ENCODE measurements at places on chromosomes 6 and 20. TPM values are rescaled to one million over a fixed set of nuclear protein-coding genes. Genes with fewer than 3 reads are reported as not detected.

The HTR1E gene
- total RNA-seq, result not detected

DNA sequence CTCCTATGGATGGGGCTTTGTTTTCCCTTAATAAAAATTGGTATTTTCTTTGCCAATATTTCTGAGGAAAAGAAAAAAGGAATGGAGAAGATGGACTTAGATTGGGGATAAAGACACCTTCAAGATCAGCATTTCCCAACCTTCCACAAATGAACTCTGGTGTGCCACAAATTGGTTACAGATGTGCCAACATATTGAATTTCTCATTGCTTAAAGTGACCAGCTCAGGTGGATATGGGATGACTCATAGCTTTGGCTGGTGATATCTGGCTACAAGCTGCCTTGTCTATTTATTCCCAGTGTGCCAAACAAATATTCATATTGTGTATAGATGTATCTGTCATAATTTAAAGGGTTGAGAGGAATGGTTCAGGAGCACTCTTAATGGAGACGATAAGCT, 32.5 kb downstream of the THEMIS start:
- no peak for DNase-seq

GRCh38 chr20:9506280-9506821, 8.0 kb upstream of the LAMP5 start:
- no peak for DNase-seq

DNA sequence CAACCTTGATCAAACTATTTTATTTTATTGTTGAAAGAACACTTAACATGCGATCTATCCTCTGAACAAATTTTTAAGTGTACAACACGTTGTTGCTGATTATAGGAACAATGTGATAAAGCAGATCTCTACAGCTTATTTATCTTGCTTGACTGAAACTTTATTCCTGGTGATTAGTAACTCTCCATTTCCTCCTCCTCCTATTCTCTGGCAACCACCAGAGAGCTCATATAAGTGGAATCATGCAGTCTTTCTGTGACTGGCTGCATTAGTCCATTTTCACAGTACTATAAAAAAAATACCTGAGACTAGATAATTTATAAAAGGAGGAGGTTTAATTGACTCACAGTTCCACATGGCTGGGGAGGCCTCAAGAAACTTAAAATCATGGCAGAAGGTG, 218.1 kb downstream of the LRFN2 start:
- DNase-seq, result no peak

DNA sequence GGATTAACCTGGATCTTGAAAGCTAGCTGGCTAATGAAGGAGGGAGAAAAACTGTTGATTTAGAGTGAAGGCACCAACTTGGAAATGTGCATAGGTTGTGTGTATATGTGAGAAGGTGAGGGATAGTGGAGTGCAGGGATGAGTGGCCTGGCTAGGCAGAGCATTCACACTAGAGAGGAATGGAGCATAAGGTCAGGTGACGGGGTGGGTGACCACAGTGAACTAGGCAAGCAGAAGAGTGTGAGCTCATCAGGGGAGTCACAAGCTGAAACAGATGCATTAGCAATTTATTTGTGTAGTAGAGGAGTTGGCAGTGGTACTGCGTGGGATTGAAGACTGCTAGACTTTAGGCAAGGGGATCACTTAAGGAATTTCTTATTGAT, 10.5 kb downstream of the ANKRD66 start:
- DNase-seq, result no peak

DNA sequence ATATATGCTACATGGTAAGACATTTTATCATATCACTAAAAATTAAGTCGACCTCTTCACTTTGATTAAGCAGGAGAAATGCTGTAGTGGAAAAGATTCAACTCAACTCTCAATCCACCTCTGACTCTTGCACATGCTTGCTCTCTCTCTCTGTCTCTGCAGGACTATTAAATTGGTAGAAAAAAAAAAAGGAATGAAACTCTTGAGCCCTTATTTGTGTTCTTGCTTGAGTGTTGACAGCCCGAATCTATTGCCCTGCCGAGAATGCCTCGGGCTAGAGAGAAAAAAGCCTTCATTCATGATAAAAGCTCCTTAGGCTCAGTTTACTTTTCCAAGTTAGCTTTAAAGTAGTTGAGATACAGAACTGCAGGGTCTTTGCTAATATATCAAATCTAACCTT, 722.2 kb downstream of the PRKN start:
- no peak for DNase-seq

The OTOR gene
- total RNA-seq, result not detected

DNA sequence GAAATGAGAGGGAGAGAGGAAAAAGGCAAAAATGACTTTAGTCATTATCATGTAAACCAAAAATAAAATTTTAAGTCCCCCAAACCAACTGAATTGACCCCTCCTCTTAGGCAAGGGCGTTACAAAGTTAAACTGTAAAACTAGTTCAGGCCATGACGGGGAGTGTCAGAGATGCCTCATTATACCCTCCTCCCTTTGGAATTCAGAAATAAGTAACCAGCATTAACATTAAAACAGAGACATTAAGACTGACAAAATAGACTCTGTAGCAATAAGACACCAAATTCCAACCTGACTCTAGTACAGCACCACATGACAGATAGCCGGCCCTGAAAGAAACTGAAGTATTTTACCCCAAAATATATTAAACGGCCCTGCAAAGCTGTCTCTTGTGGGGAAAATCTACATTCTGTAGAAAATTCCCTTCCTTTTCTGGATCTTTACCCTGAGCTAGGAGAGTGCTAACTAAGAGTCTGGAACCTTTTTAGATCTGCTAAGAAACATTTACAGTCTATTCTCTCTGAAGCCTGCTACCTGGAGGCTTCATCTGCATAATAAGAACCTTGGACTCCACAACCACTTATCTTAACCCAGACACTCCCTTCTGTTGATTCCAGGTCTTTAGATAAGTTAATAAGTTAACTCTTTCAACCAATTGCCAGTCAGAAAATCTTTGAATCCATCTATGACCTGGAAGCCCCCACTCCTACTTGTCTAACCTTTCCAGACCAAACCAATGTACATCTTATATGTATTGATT, 150.7 kb downstream of the PKHD1 start:
- no peak for DNase-seq

GRCh38 chr6:131766631-131767030, 41.2 kb upstream of the ENPP1 start:
- no peak for DNase-seq

DNA sequence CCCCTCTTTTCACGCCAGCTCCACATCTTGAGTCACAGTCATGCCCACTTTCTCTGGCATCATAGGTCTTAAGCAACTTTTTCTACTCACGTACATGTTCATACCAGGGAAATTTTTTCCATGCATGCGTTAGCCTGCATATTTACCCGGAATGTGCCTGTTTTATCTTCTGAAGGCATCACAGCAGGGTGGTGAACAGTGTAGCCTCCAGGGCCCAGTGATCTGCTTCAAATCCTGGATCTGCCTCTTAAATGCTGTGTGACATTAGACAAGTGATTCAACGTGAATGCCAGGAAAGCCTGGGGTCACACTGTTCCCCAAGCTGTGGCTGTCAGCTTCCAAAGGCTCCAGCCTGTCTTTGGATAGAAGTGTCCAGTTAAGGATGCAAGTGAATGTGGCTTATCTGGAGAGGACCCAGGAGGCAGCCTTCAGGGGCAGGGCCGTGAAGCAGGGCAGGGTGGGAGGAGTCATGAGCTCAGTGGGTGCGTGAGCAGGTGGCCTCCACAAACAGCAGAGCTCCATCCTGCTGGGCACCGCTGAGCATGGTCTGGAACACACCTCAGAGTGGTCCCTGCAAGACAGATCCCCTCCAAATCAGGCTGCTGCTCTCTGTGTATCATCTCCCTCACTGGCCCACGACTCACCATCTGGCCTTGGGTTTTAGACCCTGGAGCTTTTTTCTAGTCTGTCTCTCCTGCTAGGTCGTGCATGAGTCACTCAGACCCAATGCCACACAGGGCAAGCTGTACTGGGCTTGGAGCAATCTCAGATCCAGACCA, 30.4 kb upstream of the CD93 start:
- DNase-seq, result no peak

The CTCFL gene
- total RNA-seq, result not detected

DNA sequence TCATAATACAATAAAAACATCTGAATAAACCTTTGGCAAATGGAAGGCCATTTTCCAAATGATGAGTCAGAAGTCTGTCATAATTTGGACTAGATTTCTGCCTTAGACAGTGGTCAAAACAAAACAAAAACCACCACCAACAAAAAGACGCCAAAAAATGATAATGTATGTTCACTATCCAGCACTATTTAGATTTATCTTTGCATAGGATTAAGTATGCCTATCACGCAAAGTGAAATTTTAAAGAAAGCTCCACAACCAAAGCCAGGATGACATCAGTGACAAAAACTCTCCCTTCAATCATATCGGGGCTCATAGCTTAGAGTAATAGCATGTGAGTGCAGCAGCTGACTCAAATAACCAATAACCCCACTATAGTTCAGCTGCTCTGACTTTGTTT, 201.9 kb downstream of the MOXD1 start:
- DNase-seq, result no peak

GRCh38 chr6:74066168-74066871, 370.3 kb downstream of the CD109 start:
- no peak for DNase-seq

The C6orf62 gene
- 121 TPM for total RNA-seq

DNA sequence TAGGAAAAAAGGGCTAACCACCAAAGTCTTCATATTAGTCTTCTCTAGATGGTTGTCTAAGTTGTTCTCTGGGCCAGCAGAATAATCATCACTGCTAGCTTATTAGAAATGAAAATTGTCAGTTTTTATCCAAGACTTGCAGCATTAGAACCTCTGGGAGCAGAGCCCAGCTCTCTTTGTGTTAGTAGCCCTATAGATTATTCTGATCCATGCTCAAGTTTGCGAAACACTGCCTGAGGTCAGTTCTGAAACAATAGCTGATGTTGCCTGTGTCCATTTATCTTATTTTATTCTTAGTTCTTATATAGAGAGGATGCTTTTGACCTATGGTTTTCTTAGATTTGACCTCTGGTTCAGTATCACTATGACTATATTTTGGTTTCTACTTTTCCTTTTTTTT, 66.9 kb downstream of the BCKDHB start:
- DNase-seq, result no peak

GRCh38 chr6:80769106-80769505, 662.6 kb downstream of the BCKDHB start:
- no peak for DNase-seq

The SEC63 gene
- 60.4 TPM for total RNA-seq

- no peak for DNase-seq
Measured at GRCh38 chr6:48084201-48084600, 26.8 kb downstream of the PTCHD4 start.

GRCh38 chr20:1299522-1299921, 29.4 kb downstream of the SDCBP2 start:
- DNase-seq, result peak; percentile 49

DNA sequence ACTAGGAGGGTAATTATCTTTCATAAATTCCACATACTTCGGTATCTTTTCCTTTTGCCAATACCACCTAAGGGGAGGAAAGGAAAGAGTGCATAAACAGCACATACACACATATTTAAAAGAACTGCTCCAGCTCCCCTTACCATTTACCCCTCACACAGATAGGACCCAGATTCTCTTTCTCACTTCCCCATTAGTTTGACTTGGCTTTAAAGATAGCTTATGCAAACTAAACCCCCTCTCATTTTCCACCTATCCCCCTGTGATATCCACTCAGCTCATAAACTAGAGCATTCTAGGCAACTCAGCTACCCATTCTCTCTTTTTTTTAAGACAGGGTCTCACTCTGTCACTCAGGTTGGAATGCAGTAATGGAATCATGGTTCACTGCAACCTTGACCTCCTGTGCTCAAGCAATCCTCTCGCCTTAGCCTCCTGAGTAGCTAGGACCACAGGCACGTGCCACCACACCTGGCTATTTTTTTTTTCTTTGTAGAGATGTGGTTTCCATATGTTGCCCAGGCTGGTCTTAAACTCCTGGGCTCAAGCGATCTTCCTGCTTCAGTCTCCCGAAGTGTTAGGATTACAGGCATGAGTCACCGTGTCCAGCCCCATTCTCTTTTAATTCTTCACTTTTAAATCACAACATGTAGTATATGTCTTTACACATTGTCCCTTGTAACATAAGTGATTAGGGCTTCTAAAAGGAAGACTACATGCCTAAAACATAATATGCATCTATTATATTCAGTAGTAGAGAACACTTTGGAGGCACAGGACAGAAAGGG, 4.0 kb downstream of the FUCA2 start:
- DNase-seq, result no peak

DNA sequence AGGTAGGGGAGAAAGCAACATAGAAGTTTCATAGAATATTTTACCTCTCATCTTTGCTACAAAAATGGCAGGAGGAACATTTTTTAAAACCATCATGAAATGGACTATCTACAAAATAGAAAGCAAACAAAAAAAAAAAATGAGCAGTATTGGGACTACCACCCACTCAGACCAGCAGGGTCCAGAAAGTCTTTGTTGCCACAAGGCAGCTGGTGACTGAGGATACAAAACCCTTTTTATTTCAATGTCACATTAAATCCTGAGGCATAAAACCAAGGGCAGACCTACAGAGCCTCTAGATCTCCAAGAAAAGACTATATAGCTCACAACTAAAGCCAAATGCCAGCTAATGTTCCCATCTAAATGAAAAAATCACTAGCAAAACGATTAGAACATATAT, 282.2 kb downstream of the PTPRK start:
- no peak for DNase-seq

- DNase-seq, result no peak
Measured at GRCh38 chr6:4920914-4921410, 82.9 kb downstream of the RPP40 start.

The PDE7B gene
- 0.29 TPM for total RNA-seq

The CD109 gene
- 5.0 TPM for total RNA-seq

The SLC17A1 gene
- not detected for total RNA-seq

DNA sequence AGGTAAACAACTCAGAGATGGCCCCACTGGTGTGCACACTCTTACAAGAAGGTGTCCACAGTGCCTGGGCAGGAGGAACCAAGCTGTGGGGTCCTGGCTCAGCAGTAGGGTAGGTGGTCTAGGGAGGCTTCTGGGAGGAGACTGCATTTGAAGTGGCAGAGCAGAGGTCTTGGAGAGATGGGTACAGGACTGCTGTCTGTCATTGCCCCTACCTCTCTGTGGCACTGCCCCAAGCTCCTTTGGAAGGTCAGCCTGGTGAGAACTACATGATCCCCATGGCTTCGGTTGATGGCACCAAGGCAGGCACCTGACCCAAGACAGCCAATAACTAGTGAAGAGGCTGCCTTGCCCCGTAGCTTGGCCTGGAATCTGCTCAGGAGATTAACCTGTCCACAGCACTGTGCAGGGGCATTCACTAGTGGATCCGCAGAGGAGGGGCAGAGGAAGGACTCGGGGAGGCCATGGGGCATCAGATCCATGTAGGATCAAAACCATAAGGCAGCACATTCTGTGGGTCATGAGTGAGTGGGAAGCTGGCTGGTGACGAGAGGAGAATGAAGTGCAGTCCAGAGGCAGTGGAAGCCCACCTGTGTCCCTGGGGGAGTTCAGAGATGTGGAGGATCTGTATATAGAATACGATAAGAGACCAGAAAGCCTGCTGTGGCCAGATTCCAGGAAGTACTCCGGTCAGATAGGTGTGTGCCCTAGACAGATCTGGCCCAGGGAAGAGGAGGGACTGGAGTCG, 162.0 kb downstream of the GRM4 start:
- DNase-seq, result no peak
